Testis (tissue), 5 donors: ENCODE measurements at places on chromosomes 11 and 22.

DNA sequence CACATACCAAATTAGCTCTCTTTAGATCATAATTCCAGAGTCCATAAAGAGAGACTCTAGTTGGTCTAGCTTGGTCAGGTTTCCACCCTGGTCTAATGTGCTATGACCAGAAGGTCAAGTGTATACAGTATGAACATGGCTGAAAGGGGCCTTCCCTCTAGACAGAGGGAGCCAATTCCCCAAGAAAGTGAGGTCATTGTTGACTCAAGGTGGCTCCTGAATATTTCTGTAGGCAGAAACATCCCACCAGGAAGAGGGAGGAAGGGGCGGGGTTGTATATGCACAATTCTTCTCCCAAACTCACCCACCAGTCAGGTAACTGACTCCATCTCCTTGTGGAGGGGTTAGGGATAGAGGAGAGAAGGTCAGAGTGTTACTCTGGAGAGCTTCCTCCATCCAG, 281.8 kb upstream of the PLET1 start:
- no peak for DNase-seq

- DNase-seq, result no peak
These were observed 240.5 kb upstream of the API5 start for GRCh38 chr11:43071338-43071737.

DNA sequence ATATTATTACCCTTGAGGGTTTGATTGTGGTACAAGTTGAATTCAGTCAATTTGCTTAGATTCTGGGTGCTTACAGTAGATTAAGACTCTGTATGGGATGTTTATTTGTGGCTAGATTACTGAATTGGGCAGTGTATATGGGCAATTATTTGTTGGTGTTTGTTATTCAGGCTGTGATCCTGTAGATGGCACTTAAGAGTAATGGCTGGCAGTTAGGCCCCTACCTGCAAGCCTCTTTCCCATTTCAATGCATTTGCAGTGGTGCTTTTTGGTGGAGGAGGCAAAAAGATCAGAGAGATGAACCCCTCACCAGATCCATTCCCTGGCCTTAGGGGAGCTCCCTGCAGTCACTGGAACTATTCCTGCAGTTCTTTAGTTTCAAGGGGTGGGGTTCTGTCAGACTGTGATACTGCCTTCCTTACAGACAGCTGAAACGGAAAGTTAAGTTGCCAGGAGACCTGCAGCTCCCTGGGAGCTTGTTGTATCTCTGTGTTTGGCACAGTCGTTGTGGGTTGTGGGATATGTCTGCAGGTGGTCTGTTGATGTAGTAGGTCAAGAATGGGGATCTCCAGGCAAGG, 199.5 kb downstream of the AASDHPPT start:
- DNase-seq, result no peak

- DNase-seq, result no peak
These were observed 131.7 kb downstream of the VPREB1 start for GRCh38 chr22:22376352-22376706.

DNA sequence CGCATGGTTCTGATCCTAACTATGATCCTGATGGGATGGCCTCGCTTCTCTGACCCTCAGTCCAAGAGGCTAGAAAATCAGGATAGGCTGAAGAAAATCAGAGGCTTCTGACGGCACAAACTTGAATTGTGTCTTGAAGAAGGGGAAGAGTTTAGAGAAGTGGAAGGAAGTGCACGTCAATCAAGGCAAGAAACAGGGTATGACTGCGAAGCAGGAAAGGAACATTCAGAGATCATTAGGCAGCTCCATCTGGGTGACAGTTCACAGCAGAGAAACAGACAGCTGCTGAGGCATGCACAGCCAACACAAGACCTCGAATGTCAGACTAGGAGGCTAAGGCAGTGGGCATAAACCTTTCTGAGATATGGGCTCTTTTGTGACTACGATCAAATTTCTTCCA, 29.3 kb downstream of the CLPB start:
- no peak for DNase-seq

DNA sequence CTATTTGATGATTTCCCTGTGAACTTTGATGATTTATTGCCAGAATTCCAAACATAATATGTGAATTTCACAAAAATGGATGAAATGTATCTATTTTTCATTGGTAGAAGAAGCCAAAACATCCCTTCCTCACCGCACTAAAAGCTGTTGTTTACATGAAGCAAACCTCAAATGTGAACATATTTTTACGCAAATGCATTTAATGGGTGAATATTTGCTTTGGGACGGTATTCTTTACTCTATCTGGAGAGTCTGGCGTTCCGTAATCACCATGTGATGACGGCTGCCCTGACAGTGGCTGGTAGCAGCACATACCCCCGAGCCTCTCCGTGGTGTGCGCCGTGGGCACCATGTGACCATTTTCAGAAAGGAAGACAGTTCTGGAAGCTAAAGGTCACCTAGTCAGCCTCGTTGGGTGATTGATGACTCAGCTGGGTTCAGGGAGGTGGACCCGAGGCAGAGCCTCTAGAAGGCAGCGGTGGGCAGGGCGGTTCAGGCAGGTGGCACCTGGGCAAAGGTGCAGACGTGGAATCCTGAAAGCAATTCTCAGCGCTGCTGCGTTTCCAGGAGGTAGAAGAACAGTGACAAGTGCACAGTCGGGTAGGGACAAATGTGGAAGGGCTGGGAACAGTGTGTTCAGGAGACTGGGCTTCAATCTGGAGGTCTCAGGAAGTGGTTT, 45.3 kb downstream of the PPARA start:
- no peak for DNase-seq

DNA sequence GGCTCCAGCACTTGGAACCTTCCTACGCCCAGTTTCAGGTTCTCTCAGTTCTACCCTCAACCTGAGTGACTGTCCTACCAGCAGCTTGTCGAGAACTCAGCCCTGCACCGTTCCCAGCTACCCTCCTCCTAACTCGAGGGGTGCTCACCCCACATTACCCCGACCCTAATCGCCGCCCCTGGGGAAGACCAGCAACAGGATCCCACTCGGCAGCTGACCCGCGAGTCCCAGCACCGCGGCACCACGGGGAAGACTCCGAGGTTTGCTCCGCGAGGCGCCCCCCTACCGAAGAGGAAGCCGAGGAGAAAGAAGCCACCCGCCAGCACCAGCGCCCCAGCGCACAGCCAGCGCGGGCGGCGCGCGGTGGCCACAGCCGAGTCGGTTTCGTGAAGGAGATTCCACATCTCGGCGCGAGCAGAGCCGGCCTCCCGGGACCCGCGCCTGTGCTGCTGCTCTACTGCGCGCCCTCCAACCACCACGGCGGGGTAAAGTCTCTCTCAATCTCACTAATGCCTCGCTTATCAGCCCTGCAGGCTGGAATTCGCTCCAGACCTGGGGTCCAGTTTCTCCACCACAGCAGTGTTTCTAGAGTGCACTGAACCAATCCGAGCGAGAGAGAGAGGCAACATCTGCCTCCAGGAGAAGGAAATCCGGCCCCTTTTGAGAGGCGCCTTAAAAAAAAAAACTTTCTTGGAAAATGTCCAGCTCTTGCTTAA, at the start of gene FOLH1:
TSS of gene FOLH1 (minus strand) at position 597 of the 716 bp plus-strand sequence. CDS start at position 404, 193 bp downstream.
- peak; percentile 53 for DNase-seq

DNA sequence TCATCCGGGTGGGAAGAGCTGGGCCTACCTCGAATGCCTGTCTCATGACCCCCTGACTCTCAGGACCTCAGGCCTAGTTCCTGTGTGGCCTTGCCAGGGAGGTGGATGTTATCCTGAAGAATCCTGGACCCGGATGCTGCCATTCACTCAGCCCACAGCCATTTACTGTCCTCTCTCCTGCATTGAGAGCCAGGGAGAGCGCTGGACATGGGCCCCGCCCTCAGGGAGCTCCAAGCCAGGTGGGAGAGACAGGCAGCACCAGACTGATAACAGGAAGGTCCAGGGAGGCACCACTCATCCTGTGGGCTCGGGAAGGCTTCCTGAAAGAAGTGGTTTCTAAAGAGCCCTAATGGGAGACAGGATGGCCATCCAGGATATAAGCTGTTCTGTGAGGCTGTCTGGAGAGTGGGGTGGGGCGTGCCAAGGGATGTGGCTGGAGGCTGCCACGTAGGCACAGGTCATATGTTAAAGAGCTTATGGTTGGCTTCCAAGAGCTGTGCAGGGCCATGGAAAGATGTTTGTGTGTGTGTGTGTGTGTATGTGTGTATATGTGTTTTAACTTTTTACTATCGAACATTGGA, 8.6 kb downstream of the SERPINH1 start:
- no peak for DNase-seq

DNA sequence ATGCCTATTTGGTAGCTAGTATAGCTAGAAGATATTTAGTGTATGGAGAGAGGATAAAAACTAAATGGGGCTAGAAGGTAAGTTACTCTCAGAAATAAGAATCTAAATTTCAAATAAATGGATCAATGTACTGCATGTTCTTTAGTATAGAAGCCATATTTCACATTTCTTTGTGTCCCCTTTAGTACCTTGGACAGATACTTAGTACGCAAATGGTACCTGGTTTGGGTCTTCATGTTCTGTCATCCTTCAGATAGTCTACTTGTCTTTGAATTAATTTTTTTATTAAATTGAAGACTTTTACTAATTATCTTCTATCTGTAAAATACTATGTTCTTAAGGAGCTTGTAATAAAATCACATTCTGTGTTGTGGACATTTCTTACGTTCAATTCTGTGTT, 26.3 kb upstream of the RBMXL2 start:
- DNase-seq, result no peak

GRCh38 chr22:39923696-39924095, 22.8 kb downstream of the GRAP2 start:
- DNase-seq, result no peak

DNA sequence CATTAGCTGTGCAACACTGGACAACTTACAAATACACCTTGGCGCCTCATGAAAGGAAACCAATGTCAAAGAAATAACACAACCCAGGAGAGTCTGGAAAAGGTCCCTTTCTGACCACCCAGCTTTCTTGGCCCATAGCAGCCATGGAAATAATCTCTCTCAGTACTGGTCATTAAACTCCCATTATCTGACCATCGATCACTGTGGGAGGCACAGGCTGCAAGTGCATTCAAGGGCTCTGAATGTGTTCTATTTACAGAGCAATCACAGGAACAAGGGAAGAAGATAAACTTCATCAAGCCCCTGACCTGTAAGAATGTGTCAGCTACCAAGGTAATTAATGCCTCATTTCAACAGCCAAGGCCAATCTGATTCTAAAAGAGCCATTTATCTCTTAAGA, 40.1 kb downstream of the CTSC start:
- no peak for DNase-seq

DNA sequence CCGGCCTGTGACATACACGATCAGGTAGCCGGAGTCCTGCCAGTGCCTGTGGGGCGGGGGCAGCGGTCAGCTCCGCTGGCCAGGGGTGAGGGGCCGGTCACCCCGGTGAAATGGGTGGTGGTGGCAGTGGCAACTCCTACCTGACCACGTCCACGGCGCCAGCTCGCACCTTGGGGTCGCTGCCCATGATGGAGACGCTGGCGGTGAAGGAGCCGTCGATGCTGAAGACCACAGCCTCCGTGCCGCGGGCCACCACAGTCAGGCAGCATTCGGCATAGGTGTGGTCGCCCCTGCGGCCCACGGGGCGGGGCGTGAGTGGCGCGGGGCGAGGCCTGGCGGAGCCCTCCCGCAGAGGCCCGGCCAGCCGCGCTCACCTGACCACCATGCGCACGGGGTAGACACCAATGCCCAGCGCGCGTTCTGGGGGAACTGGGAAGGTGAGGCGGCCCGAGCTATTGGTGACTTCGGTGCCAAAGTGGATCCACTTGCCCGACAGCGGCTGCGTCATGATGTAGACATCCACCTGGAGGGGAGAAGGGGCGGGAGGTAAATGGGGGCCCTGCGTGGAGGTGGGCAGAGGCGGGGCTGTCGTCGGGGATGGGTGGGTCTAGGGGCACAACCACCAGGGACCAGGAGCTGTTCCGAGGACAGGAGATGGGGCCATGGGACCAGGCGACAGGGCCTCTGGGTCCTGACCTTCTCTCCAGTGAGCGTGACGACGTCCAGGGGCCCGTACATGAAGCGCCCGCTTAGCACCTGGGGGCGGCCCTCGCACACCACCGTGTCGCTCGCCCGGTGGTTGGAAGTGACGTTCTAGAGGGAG, 10.9 kb downstream of the AIP start:
- no peak for DNase-seq

DNA sequence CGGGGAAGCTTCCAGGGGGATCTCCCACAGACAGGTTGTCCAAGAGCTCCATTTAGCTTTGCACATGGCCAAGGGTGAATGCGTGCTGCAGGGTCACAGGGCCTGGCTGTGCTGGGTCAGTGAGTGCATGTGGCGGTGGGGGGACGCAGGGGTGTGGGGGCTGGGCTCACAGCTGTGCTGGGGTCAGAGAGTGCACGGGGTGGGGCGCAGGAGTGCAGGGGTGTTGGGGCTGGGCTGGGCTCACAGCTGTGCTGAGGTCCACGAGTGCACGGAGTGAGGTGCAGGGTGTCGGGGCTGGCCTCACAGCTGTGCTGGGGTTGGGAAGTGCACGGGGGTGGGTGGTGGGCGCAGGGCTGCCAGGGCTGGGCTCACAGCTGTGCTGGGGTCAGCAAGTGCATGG, 557.7 kb downstream of the BRD1 start:
- peak; percentile 4 for DNase-seq

DNA sequence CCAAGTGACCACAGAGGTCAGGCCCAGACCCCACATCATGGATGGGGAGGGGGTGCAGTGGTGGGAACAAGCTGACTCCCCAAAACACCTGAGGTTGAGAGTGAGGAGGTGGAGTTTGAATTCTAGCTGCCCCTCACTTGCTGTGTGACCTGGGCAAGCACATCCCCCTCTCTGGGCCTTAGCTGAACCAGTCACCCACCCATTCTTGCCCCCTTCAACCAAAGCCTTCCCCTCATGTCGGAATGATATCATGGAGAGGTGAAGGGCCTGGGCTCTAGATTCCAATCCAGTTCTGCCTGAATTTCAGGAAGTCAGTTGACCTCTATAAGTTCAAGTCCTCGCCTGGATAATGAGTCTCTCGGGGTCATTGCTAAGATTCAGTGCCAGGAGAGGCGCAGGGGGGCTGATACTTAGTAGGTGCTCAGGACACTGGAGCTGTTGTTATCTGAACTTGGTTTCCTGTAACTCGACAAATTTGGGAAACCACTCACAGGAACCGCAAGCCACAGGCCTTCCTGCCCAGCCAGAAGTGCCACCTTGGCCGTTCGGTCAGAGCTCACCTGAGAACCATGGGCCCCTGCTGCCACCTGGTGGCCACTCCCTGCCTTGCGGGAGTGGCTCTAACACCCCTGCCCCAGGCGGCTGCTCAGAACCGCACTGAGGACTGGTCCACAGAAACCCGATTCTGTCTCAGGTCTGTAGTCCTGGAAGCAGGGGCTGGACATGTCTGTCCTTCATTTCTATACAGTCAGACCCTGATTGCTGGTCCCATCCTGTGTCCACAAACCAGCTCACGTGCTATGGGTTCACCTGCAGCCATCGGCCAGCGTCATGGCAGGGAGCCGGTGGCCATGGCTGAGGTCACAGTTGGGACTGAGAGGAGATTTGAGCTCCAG, 6.9 kb downstream of the CDC42EP1 start:
- peak; percentile 88 for DNase-seq

GRCh38 chr11:27718346-27718862, 18.1 kb upstream of the BDNF start:
- peak; percentile 19 for DNase-seq

GRCh38 chr11:116702772-116703385, 69.9 kb downstream of the BUD13 start:
- DNase-seq, result no peak
